ENCODE measurements at places on chromosomes 12 and 14.

GRCh38 chr14:46250113-46250703, 401.4 kb downstream of the RPL10L start:
- peak; percentile 1 for DNase-seq

DNA sequence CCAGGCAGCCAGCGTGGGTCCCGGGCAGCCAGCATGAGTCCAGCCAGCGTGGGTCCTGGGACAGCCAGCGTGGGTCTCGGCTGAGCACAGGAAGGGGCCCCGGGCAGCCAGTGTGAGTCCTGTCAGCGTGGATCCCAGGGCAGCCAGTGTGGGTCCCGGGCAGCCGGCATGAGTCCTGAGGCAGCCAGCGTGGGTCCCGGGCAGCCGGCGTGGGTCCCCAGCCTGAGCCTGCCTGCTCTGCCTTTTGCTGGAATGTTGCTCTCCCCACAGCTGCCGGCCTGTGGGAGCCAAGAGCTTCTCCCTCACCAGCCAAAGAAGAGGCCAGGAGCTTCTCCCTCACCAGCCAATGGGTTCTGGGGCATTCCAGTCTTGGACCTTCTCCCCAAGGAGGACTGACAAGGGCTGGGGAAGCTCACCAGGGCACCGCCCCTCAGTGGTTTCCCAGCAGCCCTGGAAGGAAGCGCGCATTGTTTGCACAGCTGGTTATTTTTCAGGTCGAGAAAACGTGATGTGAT, 15.0 kb upstream of the RFLNA start:
- no peak for DNase-seq

- DNase-seq = no peak
These were observed 35.9 kb upstream of the CLIP1 start for GRCh38 chr12:122458105-122459035.

DNA sequence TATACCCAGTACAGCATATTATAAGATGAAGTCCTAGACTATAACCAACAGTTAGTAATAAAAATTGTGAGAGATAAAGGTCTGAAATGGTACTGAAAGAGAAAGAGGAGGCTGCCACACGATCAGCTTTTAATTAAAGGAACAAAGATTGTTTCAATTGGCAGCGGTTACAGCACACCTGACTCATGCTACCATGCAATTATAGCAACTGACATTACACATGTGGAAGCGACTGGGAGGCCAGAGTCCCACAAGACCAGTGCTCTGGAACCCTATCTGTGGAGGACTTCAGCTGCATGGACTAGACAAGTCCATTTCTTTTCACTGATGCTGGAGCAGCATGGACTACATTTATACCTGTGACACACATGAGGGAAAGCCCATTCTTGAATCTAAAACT, 55.2 kb downstream of the SEL1L start:
- DNase-seq = no peak

- no peak for DNase-seq
These were observed 29.1 kb downstream of the SLC16A7 start for GRCh38 chr12:59624732-59625460.

GRCh38 chr14:24095271-24096068, 1.4 kb downstream of the PCK2 start:
- DNase-seq = peak; percentile 41

GRCh38 chr14:96086574-96087077, 47.5 kb downstream of the C14orf132 start:
- DNase-seq = peak; percentile 62

DNA sequence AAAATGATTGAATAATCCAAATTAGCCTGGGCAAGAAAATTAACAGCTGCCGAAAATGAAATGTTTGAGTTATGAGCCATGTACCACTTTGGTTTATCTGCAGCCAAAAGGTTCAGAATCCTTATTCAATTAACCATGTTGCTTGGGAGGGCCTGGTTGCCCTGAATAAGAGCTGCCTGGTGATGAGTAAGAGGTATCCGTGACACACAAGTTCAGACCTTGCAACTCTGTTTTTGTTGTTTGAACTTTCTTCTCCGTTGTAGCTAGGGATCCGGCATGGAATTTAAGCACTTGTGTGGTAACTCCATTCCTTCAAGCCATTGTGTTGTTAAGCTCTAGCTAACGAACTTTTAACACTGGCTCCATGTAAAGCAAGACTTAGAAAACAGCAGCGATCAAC, 35.7 kb downstream of the FOXA1 start:
- no peak for DNase-seq

- DNase-seq = no peak
These were observed 12.1 kb downstream of the SLC7A8 start for GRCh38 chr14:23171222-23171975.

GRCh38 chr12:51752234-51752889, 96.2 kb downstream of the FIGNL2 start:
- peak; percentile 68 for DNase-seq

DNA sequence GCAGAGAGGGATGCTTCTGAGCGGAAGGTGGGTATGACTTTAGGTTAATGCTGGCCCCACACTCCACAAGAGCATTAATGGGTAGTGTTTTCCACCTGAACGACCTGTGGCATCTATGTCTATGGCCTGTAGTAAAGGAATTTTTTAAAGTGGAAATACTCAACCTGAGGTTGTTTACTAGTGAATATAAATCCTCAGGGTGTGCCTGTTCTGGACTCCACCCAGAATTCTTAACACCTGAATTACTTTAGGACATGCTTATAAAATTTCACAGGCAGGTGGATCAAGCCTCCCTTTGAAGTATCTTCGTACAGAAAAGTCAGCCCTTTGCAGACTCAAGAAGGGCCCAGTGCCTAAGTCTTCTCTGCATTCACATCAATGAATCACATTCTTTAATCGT, 196.1 kb downstream of the ESR2 start:
- DNase-seq = no peak

DNA sequence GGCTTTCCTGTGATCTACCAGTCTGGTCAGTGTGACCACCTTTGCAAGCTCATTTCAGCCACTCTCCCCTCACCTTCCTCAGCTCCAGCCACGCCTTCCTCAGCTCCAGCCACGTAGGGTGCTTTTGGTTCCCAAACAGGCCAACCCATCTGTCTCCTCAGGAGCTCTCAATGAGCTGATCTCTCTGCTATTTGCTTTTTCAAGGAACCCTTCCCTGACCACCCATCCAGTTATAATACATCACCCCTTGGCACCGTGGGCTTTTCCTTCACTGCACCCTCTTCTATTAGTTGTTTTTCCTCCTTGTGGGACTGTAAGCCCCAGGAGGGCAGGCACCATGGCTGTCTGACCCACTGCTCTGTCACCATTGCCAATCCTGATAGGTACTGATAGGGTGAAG, 2.3 kb upstream of the PRKCH start:
- no peak for DNase-seq

GRCh38 chr12:56601503-56601902, 28.6 kb downstream of the BAZ2A start:
- no peak for DNase-seq

- peak; percentile 53 for DNase-seq
These were observed 17.7 kb upstream of the C1S start for GRCh38 chr12:7042842-7043241.

DNA sequence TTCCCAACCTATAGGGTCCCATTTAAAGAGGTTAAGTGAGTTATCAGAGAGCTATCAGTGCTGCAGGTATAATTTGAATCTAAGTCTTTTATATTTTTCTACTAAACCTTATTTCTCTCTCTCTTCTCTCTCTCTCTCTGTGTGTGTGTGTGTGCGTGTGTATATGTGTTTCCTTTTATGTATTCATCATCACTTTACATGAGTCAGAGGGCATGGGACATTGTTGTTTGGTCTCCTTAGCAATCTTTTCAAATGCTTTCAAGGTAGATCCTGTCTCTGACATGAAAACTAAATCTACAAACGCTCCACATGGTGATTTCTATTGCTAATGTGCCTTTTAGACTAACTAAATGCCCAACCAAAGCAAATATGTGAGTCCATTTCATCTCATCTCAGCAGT, 459.7 kb downstream of the BTG1 start:
- DNase-seq = peak; percentile 61

DNA sequence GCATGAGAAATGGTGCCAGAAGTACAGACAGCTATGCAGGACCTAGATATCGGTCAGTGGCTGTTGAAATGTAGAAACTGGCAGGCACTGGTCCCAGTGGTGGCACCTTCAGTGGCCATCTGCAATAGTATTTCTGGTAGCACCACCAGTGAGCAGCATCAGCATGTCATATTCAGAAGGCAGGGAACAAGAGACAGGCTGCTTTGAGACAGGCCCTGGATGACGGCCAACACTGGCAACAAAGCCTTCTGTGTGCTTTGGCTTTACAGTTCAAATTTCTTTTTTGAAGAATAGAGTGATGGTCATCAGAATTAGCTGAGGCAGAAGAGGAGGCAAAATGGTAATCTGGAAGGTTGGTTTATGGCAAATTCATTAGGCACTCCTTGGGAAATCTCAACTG, 273.4 kb upstream of the SLC16A7 start:
- no peak for DNase-seq

GRCh38 chr12:90321369-90321768, 612.7 kb upstream of the ATP2B1 start:
- no peak for DNase-seq
